ENCODE measurements at places on chromosomes 1 and 21.

DNA sequence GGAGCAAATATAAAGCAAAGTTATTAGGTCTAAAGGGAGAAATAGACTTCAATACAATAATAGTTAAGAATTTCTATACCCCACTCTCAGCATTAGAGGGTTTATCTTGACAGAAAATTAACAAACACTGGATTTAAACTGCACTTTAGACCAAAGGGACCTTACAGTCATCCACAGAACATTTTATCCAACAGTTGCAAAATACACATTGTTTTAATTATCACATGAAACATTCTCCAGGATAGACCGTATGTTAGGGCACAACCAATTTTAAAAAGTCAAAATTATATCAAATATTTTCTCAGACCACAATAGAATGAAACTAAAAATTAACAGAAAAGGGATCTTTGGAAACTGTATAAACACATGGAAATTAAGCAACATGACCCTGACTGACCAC is 384.5 kb upstream of the C1orf87 start:
- DNase-seq, result no peak

DNA sequence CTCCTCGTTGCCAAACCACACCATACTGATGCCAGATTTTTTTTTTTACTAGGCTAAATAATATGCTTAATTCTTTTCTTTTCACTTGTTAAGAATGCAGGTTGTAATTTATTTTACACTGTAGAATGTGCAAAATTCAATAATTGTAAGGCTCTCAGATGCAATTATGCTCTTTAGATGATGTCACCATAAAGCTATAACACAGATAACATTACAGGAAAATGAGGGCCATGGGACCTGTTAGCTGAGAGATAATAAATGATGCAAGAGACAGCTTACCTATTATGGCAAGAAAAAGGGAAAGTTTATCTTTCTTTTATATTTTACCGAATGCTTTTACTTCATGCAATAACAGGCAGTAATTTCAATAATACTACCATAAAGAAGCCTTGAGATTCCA is 35.4 kb downstream of the CHRM3 start:
- DNase-seq, result no peak

- no peak for DNase-seq
These were observed 14.1 kb upstream of the NUF2 start for GRCh38 chr1:163307479-163308171.

DNA sequence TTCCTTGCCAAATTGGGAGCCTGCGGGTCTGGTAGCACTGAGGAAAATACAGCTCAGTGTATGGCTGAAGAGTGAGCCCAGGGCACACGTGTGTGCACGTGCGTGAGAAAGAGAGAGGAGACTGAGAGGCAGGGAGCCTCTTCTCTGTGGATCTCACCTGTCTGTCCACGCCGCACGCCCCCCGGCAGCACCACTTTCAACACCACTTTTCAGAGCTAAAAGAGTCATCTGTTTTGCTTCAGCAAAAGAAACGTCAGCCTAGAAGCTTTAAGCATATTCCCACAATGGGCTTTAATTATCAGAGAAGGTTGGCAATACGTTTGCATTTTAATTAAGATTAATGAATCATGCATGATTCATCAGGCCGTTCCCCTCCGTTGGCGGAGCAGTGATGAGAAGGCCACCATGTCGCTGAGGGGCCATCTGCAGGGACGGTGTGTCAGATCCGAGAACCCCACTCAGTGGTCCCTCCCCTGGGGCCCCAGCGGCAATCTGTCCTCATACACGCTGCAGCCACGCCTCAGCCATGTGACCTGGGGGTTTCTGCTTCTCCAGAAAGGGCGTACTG is 56.8 kb downstream of the SIK1 start:
- DNase-seq, result no peak

- no peak for DNase-seq
These were observed 3.1 kb upstream of the RGS13 start for GRCh38 chr1:192632641-192633532.

GRCh38 chr1:93758842-93759515 is 77.3 kb upstream of the BCAR3 start:
- peak; percentile 12 for DNase-seq

- no peak for DNase-seq
These were observed 378.1 kb upstream of the USP24 start for GRCh38 chr1:55593298-55593697.

GRCh38 chr1:44594871-44595735 is 79.2 kb downstream of the TMEM53 start:
- DNase-seq, result peak; percentile 37

DNA sequence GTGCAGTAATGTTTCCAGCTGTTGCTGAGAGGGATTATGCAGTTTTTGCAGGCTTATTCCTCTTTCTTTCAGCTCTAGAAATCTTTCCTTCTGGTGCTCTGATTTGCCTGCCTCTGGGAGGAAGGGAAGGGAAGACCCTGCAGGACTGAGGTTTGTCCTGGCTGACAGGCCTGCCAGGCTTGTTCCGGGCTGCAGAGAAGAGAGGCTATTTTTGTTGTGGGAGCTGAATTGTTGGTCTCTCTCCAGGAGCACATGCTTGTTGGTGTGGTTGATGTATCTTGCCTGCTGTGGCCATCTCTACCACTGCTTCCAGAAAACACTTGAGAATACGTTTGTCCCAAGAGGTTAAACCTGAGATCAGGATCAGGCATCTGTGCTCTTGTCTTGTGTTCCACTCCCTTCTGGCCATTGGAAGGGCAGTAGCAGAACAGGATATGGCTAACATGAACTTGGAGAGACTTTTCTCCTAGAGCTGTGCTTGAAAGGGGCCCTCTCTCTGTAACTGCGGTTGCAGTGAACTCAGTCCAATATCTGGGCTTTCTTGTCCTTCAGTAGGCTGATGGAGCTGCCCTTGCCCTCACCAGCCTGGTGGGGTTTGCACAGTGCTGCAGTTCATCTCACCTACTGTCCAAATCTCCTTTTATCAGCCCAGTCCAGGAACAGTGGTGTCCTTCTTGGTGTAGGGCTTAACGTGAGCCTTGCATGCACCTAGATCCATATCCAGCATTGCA is 21.5 kb upstream of the SLC25A34 start:
- DNase-seq, result no peak

DNA sequence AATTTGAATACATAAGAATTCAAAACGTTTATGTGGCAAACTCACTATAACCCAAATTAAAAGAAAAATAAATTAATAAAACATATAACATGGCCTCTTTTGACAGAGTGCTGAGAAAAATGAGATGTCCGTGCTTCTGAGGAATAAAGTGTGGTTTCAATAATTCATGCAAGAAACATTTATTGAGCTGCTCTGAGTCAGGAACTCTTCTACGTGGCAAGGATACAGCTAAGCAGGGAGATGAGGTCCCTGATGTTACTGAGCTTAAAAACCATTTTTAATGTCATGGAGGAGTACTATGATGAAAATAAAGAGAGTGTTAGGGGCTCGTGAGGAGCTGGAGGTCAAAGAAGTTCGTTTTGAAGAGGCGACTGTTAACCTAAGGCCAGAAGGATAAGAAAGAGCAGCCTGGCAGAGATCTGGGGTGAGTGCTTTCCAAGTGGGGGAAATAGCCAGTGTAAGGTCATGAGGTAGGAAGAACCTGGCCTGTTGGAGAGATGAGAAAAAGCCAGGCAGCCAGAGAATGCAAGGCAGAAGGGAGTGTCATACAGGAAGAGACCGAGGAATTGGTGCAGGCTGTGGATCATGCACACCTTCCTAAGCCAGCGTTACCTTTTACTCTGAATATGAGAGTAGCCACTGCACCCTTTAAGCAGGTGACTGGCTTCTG is 182.2 kb upstream of the DUSP10 start:
- DNase-seq, result no peak
